ENCODE measurements at places on chromosomes 13 and 19.

GRCh38 chr13:99867535-99868257 lies 103.9 kb downstream of the ZIC5 start:
- DNase-seq = no peak

DNA sequence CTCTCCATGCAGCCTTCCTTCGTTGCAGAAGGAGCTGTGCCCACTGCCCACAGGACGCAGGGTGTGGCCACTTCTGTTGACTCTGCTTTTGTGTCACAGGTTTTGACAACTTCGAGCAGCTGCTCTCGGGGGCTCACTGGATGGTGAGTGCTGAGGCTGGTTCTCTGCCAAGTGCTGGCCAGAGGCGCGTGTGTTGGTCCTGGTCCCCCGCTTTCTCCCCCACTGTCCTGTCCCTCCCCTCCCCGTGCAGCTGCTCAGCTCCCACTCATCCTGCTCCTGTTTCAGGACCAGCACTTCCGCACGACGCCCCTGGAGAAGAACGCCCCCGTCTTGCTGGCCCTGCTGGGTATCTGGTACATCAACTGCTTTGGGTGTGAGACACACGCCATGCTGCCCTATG lies 10.6 kb upstream of the PDCD2L start:
- DNase-seq = no peak

- no peak for DNase-seq
Observed at GRCh38 chr13:88103824-88104223, 432.7 kb downstream of the SLITRK5 start.

DNA sequence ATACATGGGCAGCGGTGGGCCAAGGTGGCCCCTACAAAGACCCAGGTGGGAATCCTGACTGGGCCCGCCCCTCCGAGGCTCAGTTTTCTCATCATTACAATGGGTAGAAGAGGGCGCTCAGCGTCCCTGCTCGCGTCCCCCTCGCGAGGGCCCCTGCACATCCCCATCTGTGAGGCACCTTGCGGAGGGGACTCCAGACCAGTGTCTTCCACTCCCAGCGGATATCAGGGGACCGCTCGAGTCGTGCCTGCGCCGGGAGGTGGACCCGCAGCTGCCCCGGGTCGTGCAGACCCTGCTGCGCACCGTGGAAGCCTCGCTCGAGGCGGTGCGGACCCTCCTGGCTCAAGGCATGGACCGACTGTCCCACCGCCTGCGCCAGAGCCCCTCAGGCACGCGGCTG lies 15.3 kb upstream of the COLGALT1 start:
- no peak for DNase-seq

- DNase-seq = no peak
Observed at GRCh38 chr19:9848060-9848459, 12.9 kb downstream of the PIN1 start.

DNA sequence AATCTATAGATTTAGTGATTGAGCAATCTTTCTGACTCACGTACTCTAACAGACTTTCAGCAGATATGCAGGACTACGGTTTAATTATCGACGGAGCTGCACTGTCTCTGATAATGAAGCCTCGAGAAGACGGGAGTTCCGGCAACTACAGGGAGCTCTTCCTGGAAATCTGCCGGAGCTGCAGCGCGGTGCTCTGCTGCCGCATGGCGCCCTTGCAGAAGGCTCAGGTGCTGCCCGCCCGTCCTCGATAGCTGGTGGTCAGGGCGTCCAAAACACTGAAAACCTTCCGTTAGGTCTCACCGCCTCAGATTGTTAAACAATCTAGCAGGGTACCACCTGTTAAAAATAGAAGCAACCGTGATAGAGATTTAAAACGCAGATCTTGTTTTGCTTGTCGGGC lies 113.2 kb upstream of the MCF2L start:
- no peak for DNase-seq

DNA sequence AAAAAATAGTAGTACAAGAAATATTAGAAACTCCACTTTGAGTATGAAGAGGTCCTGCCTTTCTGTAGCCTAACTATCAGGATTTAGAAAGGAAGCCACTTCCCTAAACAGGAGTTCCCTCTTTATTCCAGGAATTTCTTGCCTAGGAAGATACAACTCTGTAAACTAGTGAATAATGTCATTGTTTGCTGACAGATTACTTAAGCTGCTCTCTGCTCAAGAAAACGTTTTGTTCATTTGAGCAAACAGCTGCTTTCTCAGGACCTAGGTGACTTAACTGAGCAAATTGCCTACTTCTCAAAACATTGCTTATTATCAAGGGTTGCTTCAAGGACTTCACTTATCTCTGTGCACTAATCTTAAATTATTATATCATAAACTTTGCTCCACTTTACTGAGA lies 1419.4 kb upstream of the SLC10A2 start:
- no peak for DNase-seq

DNA sequence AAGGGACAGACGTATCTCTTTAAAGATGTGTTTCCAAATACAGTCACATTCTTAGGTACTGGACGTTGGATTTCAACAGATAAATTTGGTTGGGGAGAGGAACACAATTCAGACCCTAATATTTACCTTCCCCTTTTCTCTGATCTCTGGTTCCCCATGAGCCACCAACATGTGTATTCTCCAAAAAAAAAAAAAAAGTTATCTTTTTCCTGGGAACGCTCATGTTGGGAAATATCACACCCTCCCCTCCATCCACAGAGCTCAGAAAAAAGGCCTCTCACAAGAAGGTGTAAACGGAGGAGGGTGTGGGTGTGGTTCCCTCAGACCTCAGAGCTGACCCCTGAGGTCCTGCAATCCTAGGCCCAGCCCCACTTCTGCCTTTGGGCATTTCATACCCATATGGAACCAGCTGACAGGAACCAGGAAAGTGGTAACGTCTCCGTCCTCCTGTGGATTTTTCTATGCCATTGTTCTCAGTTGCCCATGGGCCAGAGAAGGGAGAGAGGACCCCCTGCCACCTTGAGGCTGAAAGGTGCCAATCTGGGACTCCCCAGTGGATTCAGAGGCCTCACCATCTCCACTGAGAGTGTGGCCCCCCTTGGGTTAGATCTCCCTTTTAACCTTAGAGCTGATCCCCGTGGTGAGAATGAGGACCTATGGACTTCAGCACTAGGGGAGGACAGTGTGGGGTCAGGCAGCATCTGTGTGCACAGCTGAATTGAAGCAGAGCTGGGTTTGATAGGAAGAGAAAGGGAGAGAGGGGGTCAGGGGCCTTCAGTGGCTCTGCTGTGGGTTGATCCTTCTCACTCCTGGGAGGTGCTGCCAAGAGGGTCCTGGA lies 8.4 kb upstream of the SIGLEC12 start:
- no peak for DNase-seq

DNA sequence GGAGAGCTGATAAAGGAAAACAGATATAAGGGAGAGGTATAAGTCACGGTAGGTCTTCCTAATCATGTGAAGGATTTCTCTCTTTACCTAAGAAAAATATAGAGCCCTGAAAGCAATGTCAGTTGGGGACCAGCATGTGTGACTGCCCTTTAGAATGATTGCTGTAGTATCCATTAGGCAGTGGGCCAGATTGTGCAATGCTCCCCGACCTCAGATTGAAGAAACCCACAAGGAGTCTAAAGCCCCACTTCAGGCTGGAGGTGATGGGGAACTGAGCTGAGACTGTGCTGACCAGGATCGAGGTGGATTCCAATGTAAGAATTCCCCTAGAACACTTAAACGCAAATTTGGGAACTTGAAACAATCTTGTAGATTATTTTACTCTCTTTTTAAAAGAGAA lies 614.4 kb downstream of the LIG4 start:
- no peak for DNase-seq

- DNase-seq = no peak
Observed at GRCh38 chr19:2960120-2960519, 15.3 kb upstream of the ZNF77 start.

GRCh38 chr13:76697288-76697687 lies 188.9 kb downstream of the KCTD12 start:
- no peak for DNase-seq

- DNase-seq = peak; percentile 55
Observed at GRCh38 chr13:25920277-25920676, 131.5 kb downstream of the SHISA2 start.

GRCh38 chr19:33998739-33999345 lies 173.5 kb upstream of the LSM14A start:
- peak; percentile 26 for DNase-seq

DNA sequence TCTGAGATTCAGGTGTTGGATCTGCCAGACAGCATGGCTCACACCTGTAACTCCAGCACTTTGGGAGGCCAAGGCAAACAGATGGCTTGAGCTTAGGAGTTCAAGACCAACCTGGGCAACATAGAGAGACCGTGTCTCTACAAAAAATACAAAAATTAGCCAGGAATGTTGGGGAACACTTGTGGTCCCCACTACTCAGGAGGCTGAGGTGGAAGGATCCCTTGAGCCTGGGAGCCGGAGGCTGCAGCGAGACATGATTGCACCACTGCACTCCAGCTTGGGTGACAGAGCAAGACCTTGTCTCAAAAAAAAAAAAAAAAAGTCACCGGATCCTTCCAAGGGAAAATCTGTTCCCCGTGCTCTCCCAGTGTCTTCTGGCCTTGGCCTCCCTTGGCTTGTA lies 109.2 kb downstream of the IRS2 start:
- DNase-seq = no peak

GRCh38 chr19:5698635-5699422 lies 8.7 kb downstream of the RPL36 start:
- no peak for DNase-seq

GRCh38 chr13:66751691-66752090 lies 478.4 kb downstream of the PCDH9 start:
- DNase-seq = no peak

DNA sequence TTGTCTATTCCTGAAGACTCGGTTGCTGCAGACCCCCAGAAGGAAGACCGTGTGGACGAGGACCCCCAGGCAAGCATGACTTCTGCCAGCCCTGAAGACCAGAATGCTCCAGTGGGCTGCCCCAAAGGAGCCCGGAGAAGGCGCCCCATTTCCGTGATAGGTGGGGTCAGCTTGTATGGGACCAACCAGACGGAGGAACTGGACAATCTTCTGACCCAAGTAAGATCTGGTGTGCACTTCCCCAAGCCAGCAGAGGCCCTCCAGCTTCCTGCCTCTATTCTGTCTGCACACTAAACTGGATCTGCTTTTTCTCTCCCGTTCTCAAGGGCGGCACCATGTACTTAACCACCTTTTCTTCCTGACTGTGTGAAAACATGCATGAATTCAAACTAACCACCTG lies 59.8 kb upstream of the C1QTNF9 start:
- no peak for DNase-seq

DNA sequence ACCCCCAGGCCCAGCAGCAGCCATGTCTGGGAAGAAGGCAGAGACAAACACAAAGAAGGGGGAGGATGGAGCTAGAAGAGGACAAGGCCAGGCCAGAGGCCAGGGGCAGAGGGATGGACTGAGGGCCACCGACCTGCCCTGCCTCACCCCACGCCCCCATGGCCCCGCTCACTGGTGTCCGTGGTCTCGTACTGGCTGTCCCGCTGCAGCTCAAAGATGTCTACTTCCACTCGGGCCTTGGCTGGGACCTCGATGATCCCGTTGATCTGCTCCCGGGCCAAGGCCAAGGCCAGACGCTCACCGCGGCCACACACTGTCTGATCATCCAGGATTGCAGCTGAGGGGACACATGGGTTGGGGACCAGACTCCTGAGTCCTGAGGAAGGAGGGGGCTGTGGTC lies 5.0 kb downstream of the GRIK5 start:
- DNase-seq = no peak

- peak; percentile 74 for DNase-seq
Observed at GRCh38 chr13:49620170-49620621, 8.1 kb upstream of the ARL11 start.

GRCh38 chr13:21344662-21345176 lies 114.4 kb downstream of the ZDHHC20 start:
- peak; percentile 47 for DNase-seq

- DNase-seq = peak; percentile 99
Observed at GRCh38 chr13:79522583-79522982, 41.6 kb downstream of the NDFIP2 start.

- no peak for DNase-seq
Observed at GRCh38 chr19:3499738-3500428, 591 bp downstream of the DOHH start.

GRCh38 chr19:18386543-18387271 lies 749 bp downstream of the GDF15 start:
- no peak for DNase-seq

- no peak for DNase-seq
Observed at GRCh38 chr13:79904581-79904980, 423.6 kb downstream of the NDFIP2 start.

- peak; percentile 82 for DNase-seq
Observed at GRCh38 chr19:38033658-38034491, 126.9 kb downstream of the SIPA1L3 start.

GRCh38 chr19:19120308-19121231 lies 17.7 kb downstream of the TMEM161A start:
- peak; percentile 43 for DNase-seq

DNA sequence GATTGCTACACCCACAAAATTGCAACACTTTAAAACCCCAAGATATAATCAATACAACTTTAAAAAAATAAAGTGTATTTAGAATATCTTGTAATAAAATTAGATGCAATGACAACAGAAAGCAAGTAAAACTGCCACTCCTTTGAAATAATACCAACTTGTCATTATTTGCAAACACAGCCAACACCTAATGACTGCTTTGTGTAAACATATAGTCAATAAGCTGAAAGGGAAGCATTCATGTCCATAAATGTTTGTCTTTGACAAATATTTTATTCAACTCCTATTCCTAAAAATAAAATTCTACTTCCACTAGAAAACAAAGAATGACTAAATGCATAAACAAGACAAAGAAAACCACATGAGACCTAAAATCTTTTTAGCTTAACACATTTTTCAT lies 6.6 kb downstream of the SMAD9 start:
- no peak for DNase-seq

- no peak for DNase-seq
Observed at GRCh38 chr13:27211771-27212364, 39.5 kb upstream of the RPL21 start.

GRCh38 chr13:42815681-42816080 lies 34.3 kb downstream of the FAM216B start:
- no peak for DNase-seq

GRCh38 chr13:43472980-43473379 lies 313.8 kb downstream of the ENOX1 start:
- no peak for DNase-seq

GRCh38 chr13:93959796-93960533 lies 519.5 kb downstream of the DCT start:
- no peak for DNase-seq

DNA sequence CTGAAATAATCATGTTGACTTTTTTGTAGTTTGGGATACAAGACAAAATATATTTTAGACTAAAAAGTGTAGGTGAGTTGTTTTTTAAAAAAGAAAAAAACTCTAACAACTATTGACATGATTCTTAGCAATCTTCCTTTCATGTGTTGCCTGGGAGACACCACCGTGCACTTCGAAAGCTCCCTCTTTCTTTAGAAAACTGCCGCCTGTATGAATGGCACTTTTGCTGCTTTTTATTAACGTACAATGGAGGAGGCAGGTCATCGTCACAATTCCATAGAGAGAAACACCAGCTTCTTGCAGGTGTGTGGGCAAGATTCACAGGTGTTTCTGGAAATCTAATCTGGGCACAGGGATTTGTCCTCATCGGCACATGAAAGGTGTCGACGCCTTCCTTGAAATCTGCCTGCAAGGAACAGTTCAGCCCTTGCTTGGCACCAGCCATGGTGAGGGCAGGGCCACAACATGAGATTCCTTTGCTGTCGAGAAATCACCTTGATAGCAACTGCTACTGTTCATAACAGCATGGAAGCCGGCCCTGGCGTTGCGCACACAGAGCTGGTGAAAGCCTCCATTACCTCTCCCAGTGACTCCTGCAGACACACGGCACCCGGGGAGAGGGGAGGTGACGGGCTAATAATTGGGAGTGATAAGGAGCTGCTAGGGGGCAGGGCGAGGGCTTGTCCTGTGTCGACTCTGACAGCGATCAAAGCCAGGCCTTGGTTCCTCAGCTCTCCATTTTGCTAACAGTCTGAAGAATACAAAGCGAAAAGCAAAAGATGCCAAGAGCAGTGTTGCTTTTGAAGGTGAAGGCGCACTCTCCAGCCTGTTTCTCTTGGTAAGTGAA lies 66.5 kb downstream of the EFNB2 start:
- DNase-seq = no peak
